ENCODE measurements at places on chromosomes 12 and 14. TPM values are rescaled to one million over a fixed set of nuclear protein-coding genes. Genes with fewer than 3 reads are reported as not detected.

ACRBP gene
- total RNA-seq, result 0.43 TPM

DDN gene
- total RNA-seq, result 0.67 TPM

DDHD1 gene
- total RNA-seq, result 8.6 TPM

ALX1 gene
- total RNA-seq, result not detected

PLEKHG7 gene
- total RNA-seq, result not detected

ARHGAP9 gene
- total RNA-seq, result 3.4 TPM

VPS29 gene
- total RNA-seq, result 65.7 TPM

ARHGEF25 gene
- total RNA-seq, result 11.0 TPM

KRT73 gene
- total RNA-seq, result not detected

Measured in right atrium auricular region (tissue), 2 donors.